ENCODE measurements at places on chromosomes 13 and 19.

DNA sequence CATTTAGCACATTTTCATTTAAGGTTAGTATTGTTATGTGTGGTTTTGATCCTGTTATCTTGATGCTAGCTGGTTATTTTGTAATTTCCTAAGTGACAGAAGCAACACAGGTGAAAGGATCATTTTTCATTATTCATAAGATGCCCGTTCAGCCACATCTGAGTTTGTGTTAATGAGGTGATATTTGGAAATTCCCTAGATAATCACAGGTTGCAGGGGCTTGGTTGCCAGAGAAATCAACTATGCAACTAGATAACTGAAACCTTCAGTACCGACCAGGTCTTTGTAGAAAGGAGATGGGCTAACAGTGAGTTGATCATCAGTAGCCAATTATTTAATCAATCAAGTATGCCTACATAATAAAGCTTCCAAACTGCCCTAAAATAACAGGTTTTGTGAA, 121.3 kb upstream of the UFM1 start:
- DNase-seq: no peak

DNA sequence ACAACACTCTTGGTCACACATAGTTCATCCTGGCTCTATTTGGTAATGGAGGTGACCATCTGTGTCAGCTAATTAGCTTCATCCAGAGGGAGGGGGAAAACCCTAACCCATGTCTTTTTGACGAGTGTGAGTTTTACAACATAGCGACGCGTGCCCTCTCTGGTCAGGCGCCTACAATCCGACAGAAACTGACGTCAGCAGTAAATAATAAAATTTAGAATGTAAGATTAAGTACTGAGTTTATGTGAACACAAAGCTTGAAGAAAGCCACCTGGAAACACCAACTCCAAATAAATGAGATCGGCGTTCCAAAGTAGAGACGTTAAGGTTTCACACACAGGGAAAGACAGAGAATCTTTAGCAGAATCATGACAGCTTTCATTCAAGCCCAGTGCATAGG, 1.8 kb upstream of the ZNF83 start:
- DNase-seq: no peak

DNA sequence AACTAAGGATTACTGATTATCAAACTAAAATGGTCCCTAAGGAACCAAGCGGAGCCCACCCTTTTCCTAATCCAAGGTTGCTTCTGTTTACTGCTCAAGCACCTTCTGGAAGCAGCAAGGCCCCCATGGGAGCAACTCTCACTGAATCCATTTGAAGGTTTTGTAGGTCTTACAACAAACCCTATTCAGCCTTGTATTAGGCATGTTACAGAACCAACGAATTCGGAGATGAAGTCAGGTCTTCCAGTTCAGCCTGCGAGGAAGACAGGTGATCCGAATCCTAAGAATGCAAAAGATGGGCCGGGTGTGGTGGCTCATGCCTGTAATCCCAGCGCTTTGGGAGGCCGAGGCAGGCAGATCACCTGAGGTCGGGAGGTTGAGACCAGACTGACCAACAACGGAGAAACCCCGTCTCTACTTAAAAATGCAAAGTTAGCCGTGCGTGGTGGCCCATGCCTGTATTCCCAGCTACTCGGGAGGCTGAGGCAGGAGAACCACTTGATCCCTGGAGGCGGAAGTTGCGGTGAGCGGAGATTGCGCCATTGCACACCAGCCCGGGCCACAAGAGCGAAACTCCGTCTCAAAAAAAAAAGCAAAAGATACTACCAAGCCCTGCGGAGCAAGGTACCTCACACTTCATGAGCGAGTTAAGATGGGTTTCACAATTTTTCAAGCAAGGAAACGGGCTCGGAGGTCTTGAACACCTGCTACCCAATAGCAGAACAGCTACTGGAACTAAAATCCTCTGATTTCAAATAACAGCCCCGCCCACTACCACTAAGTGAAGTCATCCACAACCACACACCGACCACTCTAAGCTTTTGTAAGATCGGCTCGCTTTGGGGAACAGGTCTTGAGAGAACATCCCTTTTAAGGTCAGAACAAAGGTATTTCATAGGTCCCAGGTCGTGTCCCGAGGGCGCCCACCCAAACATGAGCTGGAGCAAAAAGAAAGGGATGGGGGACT, 609 bp downstream of the ZAR1L start:
- peak; percentile 78 for DNase-seq

GRCh38 chr19:57949296-57949695, 1.8 kb upstream of the ZNF256 start:
- no peak for DNase-seq

DNA sequence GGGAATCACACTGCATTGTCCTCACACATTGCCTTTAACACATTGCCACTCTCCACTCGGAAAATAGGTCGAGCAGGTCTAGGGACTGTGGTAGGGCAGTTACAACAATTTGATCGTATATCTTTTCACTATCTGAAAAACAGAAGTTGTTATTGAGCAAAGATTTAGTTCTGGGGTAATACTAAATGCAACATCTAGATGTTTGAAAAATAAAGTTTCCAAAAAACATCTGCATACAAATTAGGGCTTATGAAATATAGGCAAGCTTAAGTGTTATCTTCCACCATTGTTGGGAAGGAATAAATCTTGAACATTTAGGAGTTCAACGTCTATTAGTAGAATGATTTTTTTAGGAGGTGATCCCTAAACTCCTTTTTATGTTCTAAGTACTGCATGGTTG, 768 bp upstream of the HS6ST3 start:
- no peak for DNase-seq

DNA sequence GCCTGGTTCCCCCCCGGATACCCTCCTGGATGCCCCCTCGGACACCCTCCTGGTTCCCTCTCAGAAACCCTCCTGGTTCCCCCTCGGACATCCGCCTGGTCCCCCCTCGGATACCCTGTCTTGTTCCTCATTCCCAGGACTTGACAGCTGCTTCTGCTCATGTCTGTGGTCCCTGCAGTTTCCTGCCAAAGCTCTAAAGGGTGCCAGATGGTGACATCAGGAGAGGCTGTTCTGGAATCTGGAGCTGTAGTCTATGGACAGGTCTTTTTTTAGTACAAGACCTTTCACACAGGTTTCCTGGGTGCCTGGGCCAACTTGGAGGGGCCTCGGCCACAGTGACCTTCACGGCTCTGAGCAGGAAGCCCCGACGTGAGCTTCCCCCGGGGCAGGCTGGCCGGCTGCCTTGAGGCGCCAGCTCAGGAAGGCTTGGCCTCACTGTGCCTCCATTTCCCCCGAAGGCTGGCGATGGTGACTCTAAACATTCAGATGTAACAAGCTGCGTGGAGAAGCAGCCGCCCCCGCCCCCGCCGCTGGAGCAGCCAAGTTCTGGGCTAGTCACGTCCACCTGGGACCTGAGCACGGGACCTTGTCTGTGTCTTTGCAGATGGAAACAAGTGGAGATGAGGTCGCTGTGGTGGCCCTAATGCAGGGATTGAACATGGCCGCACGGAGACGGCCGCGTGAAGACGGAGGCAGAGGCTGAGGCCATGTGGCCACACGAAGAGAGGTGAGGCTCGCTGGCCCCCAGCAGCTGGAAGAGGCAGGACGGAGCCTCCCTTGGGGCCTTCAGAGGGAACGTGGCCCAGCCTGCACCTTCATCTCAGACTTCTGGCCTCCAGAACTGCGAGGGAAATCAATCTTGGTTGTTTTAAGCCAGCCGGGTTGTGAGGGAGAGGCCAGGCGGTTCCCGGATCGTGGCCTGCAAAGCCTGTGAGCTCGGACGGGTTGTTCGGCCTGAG, 12.7 kb downstream of the SGTA start:
- no peak for DNase-seq

DNA sequence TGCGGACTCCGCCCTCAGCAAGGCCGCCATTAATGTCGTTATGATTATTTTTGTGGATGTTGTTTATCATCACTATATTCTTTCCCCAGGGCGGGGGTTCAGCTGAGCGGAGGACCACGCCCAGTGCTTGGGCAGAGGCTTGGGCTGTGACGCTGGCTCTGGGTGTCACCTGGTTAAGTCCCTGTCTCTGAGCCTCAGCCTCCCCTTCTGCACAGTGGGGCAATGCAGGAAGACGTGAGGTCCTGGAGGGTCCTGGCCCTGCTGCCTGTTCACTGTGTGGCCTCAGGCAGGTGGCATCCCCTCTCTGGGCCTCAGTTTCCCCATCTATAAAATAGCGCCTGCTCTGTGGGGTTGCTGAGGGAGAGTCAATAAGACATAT, 32.5 kb downstream of the NFIC start:
- no peak for DNase-seq

- DNase-seq: no peak
Observed at GRCh38 chr13:59666504-59666903, 497.2 kb downstream of the DIAPH3 start.

GRCh38 chr19:38455031-38455430, 21.5 kb downstream of the RYR1 start:
- no peak for DNase-seq

DNA sequence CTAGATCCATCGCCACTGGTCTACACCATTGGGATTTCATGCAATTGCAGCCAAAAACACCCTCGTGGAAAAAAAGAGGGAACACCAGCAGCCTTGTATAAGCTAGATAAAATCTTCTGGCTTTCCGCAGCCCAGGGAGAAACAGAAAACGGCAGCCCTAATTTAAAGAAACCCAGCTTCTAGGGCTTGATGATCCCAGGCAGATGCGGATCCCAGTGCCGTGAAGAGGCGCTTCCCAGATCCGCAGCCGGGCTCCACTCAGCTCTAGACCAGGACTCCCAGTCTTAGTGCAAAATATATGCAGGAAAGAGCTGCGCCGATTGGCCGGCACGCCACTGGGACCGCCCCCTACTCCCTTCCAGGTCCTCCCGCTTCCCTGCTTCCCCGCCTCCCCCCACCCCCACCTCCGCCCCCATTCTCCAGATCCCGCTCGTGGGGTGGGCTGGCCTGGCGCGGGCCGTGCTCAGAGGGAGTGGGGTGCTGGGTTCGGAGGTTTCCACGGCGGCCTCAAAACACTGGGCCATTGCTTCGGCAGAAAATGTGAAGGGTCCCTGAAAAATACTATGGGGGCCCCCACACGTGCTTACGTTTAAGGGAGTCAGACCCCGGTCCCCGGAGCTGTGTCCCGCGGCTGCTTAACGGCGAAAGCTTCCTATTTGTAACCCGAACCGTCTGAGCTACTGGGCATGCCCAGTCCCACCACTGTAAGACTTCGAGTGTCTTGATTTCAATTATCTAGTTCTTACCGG, 63.1 kb downstream of the SERP2 start:
- peak; percentile 33 for DNase-seq

DNA sequence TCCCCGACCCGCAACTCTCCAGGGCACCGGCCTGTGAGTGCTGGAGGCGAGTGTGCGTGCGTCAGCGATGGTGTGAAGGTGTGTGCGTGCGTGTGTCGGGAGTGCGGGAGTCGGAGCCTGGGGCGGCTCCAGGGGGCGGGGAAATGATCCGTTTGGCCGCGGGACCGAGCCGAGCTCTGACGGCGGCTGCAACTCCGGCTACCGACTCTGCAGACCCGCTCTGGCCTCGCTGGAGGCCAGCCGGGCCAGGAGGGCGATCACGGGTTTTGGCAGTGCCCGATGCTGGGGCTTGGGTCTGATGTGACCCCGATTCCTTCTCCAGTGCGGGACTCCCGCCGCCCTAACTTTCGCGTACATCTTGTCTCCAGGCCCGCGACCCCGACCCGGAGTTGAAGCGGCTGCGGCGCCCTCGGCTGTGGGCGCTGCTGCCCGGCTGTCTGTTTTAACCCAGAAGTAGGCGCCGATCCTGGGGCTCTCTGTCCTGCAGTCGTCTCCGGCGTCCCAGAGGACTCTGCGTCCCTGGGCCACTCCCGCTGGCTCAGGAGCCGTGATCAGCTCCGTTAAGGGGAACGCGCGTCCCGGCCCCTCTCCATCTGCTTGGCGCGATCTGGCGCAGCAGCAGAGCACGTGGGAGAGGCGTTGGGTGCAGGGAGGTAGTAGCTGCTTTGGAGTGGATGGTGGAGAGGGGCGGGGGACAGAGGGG, 1.2 kb downstream of the CHST8 start:
- DNase-seq: no peak

DNA sequence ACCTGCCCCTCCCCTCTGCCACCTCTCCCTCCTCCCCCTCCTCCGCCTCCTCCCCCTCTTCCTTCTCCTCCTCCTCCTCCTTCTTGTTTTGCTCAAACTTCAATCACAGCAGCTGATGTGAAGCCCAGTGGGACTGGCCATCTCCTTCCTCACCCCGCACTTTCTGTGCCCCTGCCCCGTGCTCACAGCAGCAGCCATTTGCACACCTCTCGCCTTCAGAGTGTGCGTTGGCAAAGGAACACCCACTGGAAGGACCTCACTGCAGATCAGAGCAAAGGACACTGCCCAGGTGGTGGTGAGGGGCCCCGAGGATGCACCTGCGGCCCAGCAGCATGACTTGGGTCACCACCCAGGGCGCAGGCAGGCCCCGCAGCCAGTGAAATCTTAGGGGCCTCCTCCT, 98.8 kb downstream of the SOX1 start:
- no peak for DNase-seq

GRCh38 chr19:14061751-14062557, at the start of gene PALM3:
PALM3 (minus strand) TSS chr19:14062076; CDS start chr19:14061980, 96 bp downstream.
- DNase-seq: no peak

DNA sequence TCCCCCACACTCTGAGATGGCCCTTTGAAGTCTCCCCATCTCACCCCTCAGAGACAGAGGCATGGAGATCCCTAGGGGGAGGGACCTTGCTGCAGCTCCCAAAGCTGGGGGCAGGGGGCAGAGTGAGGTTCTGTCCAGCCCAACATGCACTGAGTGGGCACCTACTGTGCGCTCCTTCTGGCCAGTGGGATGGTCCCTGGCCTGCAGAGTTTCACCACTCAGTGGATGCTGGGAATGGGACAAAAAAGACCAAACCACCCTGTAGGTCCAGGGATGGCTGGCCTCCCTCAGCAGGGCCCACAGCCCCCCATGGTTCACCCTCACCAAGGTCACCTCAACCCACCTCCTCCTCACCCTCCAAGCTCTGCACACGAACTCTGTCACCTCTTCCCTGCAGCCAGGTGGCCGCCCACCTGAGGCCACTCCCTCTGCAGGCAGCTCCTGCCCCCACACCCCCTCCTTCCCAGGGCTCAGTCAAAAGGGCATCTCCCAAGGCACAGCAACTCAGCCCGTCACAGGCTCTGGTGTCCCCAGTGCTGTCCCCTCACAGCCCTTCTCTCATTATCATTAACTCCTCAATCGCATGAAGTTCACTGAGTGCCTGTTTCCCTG, 16.1 kb downstream of the CEACAM21 start:
- DNase-seq: no peak

DNA sequence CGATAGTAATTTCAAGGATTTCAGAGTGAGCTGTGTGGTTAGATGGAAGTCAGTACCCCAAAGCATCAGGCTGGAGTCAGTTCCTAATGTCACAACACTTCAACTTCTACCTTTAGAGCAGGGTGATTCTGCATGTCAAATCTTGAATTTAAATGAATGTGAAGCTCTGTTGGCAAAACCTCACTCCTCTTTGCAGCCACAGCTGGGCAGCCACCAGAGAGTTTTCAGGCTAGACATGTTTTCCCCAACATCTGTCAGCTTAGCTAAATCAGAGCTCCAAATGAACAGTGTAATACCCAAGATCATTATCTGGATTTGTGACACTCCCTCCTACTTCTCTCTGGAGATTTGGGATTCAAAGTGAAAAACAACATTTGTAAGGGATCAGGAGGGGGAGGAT, 33.7 kb upstream of the OLFM4 start:
- no peak for DNase-seq

All from CD4-positive, alpha-beta T cell treated with Interleukin-2 at 100 ng/mL for 4 hours (primary cell).